ENCODE measurements at places on chromosomes 1 and 21. TPM values are rescaled to one million over a fixed set of nuclear protein-coding genes. Genes with fewer than 3 reads are reported as not detected.

DNA sequence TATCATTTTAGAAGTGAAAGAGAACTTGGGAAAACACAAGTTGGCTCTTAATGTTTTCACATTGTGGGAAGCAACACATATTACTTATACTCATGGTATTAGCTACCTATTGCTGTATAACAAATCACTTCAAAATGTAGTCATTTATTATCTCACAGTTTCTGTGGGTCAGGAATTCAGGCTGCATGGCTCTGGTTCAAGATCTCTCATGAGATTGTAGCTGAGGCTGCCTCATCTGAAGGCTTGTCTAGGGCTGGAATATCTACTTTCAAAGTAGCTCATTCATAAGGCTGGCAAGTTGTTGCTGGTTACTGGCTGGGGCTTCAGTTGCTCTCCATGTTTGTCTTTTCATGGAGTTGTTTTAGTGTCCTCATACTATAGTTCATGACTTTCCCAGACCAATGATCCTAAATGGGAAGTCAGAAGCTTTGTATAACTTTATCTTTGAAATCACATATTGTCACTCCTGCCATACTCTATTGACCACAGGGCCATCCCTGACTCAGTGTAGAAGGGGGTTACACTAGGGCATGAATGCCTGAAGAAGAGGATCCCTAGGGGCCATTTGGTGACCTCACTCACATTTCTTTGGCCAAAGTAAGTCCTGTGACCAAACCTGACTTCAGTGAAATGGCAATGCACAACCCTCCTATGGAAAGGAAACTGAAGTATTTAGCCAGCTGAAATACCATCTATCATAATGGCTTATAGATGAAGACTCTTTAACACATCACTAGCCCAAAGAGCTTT lies 37.9 kb upstream of the POU2F1 start:
- no peak for DNase-seq

- no peak for DNase-seq
Observed at GRCh38 chr1:87918398-87918797, 589.7 kb downstream of the LMO4 start.

- DNase-seq = no peak
Observed at GRCh38 chr1:59664166-59664565, 150.6 kb upstream of the HOOK1 start.

GRCh38 chr21:44903050-44903685 lies 17.5 kb downstream of the ITGB2 start:
- DNase-seq = no peak

- peak; percentile 17 for DNase-seq
Observed at GRCh38 chr1:54681358-54681757, 34.3 kb upstream of the TTC4 start.

- DNase-seq = no peak
Observed at GRCh38 chr1:230265200-230266115, 160.7 kb downstream of the PGBD5 start.

DNA sequence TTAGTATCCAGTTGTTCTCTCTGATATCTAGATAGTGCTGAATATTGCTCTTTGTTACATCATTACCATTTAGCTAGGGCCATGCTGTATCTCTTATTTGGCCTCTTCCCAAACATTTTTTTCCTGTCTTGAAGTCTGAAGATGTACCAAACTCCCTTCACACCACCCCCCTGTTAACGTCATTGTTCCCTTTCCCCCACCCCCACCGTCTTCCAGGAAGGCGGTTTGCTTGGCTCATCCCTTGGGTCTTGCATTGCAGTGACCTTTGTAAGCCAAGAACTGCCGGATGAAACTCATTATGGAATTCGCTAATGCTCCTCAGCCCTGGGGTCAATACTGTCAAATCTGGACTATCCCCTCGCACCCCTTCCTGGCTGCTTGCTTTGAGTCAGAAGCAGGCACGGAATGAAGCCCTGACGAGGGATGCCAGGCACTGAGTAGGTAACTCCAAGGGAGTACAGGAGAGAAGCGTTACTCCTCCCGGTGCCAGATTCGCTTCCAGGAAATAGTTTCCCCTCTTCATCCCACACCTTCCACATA lies 283.1 kb downstream of the TM2D1 start:
- DNase-seq = no peak

DNA sequence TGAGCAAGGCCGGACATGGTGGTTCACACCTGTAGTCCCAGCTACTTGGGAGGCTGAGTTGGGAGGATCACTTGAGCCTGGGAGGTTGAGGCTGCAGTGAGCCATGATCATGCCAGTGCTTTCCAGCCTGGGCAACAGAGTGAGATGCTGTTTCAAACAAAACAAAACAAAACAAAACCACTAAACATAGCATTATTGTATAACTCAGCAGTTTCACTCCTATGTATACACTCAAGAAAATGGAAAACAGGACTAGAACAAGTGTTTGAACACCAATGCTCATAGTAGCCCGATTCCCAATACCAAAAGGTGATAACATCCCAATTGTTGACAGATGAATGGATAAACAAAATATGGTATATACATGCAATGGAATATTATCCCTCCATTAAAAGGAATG lies 1.3 kb upstream of the SPATA21 start:
- no peak for DNase-seq

DNA sequence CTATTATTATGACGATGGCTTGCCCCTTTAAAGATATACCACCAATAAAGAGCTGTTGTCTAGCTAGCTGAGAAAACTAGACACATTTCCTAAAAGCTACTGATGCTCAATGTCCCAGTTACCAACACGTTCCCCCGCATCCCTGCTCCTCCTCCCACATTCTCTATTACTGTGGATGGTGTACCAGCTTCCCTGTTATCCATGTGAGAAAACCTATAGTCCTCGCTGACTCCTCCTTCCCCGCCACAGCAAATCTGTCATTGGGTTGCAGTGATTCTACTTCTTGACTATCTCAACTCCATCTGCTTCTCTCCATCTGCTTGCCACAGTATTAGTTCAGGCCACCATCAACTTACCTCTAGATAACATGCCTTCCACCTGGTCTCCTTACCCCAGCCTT lies 337.5 kb downstream of the KCNH1 start:
- DNase-seq = no peak

- DNase-seq = peak; percentile 8
Observed at GRCh38 chr1:61950418-61950817, 208.1 kb downstream of the PATJ start.

DNA sequence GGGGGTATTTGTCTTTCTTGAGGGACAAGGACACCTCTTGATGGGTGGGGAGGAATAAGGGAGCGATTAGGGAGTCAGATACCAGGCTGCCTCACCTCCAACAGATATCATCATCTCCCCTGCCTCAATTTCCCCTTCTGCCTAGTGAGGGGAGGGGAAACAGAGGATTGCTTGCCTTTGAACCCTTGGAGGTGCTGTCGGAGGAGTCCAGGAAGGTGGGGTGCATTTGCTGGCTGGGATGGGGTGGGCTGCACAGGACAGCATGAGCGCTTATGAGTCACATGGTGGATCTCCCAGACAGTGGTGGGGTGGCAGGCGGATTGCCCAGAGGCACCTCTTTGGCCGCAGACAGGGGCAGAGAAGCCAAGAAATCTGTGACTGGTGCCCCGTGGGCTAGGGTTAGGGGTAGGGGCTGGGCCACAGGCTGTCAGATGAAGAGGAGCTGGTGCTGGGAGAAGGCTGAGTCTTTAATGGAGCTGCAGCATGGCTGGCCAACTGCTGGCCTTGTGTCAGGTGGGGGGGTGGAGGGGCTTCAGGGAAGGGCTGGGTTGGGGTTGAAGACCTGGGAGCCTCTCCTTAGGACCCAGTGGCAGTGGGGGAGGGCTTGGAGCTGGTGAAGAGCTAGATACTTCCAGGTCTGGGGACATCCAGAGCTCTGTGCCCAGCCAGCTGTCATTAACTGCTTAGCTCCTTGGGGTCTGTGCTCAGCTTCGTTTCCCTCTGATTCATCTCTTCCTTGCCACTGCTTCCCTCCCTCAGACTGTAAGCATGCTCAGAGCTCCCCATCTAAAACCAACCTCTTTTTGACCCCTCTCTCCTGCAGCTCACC lies 7.0 kb upstream of the ADORA1 start:
- DNase-seq = no peak

DNA sequence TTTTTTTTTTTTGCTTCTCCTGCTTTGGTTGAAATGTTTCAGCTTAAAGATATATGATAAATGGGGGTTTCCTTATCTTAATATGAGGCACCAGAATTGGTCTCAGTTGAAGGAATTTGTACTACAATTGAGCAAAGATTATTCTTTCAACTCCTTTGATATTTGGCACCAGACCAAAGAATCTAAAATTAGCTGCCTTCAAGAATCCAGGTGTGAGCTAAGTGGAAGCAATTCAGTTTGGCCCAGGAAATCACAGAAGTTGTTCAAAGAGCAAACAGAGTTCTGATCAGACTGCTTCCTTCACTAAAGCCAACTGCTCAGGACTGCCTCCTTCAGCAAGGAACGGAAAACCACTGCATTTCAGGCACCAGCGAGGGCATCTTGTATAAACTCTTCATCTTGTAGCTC lies 68.3 kb upstream of the BCAR3 start:
- DNase-seq = peak; percentile 20

- no peak for DNase-seq
Observed at GRCh38 chr1:158989424-158989823, 20.3 kb upstream of the IFI16 start.

GRCh38 chr1:151406176-151406575 lies 6.8 kb downstream of the PSMB4 start:
- no peak for DNase-seq

- DNase-seq = no peak
Observed at GRCh38 chr1:10774615-10775310, 21.7 kb downstream of the CASZ1 start.

GRCh38 chr1:34162852-34163766 lies 1.9 kb downstream of the CSMD2 start:
- peak; percentile 61 for DNase-seq

DNA sequence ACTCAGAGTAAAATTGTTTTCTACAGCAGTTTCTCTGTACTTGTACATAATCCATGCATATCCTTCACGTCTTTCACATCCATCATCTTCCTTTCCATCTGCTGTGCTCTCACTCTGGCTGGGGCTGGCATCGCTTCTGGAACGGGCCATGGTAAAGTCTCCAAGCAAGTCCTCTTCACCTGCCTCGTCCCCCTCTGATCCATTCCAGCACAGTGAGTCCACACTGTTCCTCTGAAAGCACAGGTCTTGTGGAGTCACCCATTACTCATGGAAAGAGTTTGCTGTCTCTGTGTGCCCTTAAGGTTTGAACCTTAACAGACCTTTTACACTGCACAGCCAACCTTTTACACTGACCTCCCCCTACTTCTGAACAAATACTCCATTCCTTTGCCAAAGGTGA lies 313.6 kb downstream of the ASTN1 start:
- no peak for DNase-seq

GRCh38 chr1:22452481-22452957 lies 868 bp downstream of the ZBTB40 start:
- DNase-seq = peak; percentile 59

DNA sequence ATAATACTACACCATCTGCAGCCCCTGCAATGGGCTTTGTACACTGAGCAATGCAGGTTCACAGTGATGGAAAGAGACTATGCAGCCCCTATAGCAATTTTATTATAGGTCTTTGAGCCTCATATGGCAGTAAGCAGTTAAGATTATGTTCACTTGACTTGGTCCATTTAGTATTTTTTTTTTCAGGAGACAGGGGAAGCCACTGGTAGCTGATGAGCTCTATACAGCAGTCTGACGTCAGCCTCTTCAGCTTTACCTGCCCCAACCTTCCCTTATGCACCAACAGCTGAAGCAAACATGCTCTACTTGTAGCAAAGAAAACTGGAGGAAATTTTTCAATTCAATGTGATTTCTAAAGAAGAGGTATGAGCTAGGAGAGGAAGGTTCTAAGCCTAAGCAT lies 32.2 kb downstream of the AIDA start:
- DNase-seq = no peak

- no peak for DNase-seq
Observed at GRCh38 chr1:3630914-3631313, 6.1 kb downstream of the TPRG1L start.

GRCh38 chr1:3566951-3567804 lies 44.1 kb downstream of the MEGF6 start:
- DNase-seq = no peak

DNA sequence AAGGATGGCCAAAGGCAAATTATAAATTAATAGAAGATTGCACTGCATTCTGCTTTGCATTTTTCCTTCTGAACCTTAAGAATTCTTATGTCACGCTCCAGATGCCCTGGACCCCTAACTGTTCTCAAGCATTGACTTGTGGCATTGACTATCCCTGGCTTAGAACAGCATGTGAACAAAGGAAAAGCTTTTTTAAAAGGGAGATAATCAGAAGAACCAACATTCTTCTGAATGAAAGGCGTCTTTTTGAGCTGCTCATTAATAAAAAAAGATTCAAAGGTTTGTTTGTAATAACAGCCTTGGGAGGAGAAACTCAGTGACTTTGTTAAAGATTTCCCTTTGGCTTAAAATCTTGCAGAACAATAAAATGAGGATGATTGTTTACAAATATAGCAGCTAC lies 105.5 kb downstream of the TNNI3K start:
- DNase-seq = no peak

DNA sequence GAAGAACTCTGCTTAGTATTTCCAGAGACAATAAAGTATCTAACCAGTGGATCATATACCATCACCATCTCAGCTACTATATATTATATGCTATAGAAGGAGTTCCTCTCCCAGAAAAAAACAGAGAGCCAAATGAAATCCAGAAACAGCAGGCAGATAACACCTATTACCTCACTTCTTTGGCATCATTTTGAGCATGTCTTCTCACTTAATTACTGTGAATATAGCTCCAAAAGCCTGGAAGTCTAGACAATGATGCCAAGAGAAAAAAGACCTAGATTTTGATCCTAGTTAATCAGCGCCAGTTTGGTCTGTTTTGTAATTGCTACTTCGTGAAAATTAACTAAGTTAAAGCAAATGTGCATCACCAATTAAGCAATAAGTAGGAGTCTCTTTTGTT lies 131.3 kb downstream of the EIF4G3 start:
- no peak for DNase-seq

DNA sequence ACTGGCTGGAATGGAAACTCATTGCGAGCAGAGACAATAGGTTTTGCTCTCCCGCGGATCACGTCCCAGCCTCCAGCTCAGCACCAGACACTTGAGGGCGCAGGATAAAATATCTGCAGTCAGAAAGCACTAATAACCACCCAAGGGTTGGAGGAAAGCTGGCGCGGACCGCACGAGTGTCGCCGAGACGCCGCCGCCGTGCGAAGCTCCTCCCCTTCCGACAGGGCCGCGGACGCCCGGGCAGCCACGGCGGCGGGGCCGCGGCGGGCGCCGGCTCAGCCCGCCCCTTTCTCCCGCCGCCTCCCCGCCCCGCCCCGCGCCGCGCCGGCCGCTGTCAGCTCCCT lies at the start of gene CMPK1:
CMPK1 (plus strand) TSS at position 213 of the 344 bp plus-strand sequence. CDS start 156 bp downstream, outside the sequence.
- DNase-seq = peak; percentile 91

Gene ASTN1
- not detected for total RNA-seq

Gene COL18A1
- total RNA-seq = 139 TPM

Gene GJA9
- not detected for total RNA-seq

Gene SLC44A5
- total RNA-seq = 2.2 TPM

Gene MMEL1
- 1.4 TPM for total RNA-seq

Gene SLC45A3
- 20.3 TPM for total RNA-seq

Gene CCDC181
- not detected for total RNA-seq

Gene OR4F29
- total RNA-seq = not detected

Gene DEPDC1
- 7.6 TPM for total RNA-seq

Gene RIPK4
- total RNA-seq = under 0.01 TPM

Gene FMO5
- 1.1 TPM for total RNA-seq

Gene RGL1
- total RNA-seq = 16.1 TPM

Gene CCT3
- total RNA-seq = 374 TPM

Gene CYYR1
- 6.3 TPM for total RNA-seq

Measured in lung microvascular endothelial cell (primary cell).